ENCODE measurements at places on chromosomes 11 and 22.

GRCh38 chr22:26651815-26652214, 5.6 kb upstream of the MIAT start:
- DNase-seq: no peak

DNA sequence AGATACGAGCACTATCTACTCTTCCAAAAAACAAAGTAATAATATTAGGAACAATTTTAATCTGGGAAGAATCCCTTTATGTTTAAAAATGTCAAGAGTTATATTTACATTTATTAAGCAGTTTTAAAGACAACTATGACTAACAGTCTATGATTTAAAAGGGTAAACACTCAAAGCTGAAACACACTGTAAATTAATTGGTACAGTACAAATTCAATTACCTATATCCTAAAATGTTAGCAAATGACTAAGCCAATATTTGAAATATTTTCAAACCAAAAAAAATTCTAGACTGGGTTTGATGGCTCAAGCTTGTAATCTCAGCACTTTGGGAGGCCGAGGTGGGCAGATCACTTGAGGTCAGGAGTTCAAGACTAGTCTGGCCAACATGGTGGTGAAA, 36.0 kb upstream of the CHRNA10 start:
- no peak for DNase-seq

DNA sequence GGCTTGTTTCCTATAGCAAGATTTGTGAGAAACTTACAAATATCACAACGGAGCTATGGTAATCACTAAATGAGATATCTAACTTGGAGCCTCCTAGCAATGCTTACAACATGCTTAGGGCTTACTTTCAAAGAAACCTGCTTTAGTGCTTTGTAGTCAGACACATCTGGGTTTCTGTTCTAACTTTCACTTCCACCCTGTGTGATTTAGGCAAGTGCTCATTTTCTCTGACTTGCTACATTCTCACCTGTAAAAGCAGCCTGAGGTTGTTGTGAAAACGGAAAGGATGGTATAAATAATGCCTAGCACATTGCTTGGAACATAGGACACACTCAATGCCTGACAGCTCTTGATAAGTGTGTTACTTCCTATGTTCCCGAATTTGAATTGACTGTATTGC, 45.6 kb downstream of the LRRC4C start:
- no peak for DNase-seq

DNA sequence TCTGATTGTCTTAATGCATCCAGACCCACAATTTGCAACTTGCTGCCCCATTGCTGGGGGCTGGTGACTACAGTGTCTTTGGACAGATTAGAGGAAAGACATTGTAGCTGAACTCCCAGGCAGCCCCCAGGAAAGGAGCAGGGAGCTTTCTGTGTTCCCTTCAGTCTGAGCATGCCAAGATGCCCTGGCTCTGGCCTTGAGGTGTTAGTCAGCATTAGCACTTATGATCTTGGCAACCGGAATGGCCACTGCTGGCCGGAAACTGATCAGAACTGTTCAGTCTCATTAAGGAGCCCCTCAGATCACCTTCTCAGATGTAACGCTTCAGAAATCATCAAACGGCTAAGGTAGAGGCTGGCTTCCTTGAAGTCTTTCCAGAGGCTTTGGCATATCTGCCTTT, 195.2 kb downstream of the NAV2 start:
- DNase-seq: no peak

GRCh38 chr11:93225662-93226061, 27.9 kb upstream of the SLC36A4 start:
- no peak for DNase-seq

DNA sequence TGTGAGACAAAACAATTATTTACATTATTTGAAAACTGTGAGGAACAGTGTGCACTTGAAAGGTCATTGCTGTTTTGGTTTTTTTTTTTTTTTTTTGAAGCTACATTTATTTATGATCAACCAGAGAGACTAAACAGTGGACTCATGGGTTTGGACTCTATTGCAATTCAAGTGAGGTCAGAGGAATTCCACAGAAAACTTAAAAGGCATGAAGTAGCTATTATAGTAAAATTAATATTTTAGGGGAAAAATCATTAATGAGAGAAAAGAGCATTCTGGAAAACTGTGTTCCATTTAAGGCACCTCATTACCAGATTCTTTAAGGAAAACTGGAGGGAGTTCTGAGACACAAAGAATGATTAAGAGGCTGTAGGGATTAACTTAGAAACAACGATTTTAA, 102.8 kb downstream of the WNT11 start:
- no peak for DNase-seq

DNA sequence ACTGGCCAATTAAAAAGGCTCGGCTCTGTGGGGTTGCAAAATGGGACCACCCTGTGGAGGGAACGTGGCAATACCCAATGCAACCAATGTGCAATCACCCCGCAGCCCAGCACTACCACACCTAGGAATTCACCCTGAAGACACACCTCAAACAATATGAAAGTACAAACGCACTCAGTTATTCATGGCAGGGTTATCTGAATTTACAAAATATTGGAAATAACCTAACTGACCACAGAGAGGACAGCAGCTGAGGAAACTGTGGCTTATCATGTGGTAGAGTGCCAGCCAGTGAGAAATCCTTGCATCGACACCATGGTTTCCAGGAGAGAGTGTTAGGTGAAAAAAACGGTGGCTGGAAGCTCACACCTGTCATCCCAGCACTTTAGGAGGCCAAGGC, 18.7 kb downstream of the ALG12 start:
- DNase-seq: no peak

- peak; percentile 67 for DNase-seq
These were observed 30.5 kb downstream of the CTNND1 start for GRCh38 chr11:57792060-57792541.

GRCh38 chr11:104934594-104934993, 33.8 kb downstream of the CASP4 start:
- no peak for DNase-seq

- no peak for DNase-seq
These were observed 53.6 kb downstream of the PDHX start for GRCh38 chr11:34970033-34970432.

DNA sequence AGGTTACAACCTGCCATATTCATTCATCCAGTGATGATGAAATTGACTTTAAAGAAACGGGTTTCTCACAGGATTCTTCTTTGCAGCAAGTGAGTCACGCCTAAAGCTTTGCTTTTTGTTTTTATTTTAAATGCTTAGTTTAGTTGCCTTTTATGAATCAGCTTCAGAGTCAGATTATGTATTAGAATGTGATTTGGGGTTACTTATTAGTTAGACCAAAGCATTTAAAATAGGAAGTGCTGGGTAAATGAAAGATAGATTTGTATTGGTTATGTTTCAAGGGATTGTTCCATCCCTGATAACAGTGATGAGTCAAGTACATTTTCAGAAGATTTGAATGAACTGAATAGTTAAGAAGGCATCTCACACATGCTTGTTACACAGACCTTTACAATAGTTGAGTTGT, 101.3 kb upstream of the GAL start:
- no peak for DNase-seq

DNA sequence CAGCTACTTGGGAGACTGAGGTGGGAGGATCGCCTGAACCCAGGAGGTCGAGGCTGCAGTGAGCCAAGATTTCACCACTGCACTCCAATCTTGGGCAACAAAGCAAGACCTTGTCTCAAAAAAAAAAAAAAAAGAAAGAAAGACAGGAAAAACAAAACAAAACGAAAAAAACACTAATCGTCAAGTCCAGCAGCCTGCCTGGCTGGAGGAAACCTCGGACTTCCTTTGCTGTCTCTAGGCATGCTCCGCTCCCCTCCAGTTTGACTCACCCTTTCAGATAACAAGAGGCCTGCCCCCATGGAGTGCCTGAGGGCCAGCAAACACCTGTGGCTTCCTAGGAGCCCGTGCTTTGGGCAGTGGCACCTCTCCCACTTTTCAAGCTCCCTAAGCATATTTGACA, 28.8 kb upstream of the CHKA start:
- DNase-seq: no peak

DNA sequence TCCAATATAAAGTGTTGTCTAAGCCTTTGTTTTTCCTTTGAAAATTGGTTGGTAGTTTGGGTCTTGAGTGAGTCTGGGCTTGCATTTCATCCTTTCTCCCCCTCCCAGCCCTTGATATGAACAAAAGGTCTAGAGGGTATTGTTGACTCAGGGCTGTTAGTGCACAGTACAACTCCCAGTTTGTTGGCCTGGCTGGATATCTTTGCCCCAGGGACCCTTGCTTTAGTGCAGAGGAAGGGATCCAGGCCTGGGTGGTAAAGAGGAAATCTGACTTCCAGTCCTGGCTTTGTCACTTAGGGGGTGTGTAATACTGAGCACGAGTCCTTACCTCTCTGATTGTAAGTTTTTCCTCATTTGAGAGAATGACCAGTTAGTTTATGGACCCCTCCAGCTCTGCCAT, 330.4 kb downstream of the TMEM135 start:
- DNase-seq: no peak

All from activated CD8-positive, alpha-beta memory T cell treated with anti-CD3 and anti-CD28 coated beads for 4 hours (primary cell).